ENCODE measurements at places on chromosomes 3 and 15.
A peak's percentile ranks its signal among the peaks of the same experiment; 100 is the strongest.

DNA sequence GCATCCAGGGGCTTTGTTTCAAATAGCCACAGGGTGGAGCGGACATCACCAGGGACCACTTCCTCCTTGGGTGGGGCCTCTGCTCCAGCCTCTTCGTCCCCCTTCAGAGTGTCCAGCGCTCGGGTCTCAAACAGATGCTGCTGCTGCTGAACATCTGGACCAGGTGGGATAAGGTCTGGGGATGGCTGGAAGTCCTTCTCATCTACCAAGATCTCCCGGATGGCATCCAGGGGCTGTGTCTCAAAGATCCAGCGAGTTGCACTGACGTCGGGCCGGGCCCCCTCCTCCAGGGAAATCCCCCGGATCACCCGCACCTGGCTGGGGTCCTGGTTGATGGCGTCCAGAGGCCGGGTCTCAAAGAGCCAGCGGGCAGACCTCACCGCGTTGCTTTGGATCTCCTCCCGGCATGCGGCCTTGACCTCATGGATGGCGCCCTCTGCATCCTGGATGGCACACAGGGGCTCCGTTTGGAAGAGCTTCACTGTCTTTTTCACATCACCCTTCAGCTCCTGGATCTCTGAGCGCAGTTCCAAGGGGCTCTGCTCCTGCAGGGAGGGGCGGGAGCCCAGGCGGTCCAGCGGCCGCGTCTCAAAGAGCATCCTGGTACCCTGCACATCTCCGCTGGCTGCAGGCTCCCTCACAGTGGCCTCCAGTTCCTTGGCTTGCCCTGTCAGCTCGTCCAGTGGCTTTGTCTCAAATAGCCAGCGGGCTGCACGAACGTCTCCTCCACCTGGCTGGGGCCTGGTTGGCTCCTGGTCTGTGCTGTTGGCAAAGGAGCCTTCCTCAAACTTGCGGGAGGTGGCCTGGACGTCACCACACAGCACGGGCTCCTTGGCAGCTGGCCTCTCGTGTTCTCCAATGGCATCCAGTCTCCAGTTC is 3.9 kb downstream of the XIRP1 start:
- no peak for DNase-seq

DNA sequence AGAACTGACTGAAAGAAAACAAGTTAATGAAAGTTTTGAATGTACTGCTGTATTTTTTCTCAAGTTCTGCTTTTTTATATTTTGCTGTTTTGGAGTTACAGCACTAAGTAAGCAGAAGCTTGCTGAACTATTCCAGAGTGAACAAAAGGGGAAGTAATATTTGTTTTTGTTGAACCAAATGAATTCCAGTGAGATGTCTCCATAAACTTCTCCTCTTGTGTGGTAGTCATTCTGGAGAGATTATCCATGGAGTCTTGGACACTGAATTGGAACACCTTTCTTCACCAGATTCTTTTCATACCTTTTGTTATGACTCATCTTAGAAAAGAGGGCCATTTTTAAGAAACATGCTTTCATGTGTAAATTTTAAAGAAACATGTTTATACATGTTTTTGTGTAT is 8.8 kb downstream of the ANKUB1 start:
- DNase-seq, result peak; percentile 94

DNA sequence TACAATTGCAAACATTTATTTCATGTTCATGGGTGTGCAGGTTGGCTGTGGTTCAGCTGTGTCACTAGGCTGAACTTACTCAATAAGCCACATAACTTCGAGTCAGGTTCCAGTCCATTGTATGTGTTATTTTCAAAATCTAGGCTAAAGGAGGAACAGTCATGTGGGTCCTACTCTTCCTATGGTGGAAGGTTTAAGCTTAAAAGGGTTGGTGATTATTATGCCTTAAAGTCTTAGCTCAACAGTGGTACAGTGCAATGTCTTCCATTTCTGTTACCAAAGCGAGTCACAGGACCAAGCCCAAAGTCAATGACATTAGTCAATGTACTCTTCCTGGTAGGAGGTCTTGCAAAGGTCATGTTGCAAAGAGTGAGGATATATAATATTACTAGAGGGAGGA is 78.2 kb downstream of the ATG7 start:
- DNase-seq, result no peak

DNA sequence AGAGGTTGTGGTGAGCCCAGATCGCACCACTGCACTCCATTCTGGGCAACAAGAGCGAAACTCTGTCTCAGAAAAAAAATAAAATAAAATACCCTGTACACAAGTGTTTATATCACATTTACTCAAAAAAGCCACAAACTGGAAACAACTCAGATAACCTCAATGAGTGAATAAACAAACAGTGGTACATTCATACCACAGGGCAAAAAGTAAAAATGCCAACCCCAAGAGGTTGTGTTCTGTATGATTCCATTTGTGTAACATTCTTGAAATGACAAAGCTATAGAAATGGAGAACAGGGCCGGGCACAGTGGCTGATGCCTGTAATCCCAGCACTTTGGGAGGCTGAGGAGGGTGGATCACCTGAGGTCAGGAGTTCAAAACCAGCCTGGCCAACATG is 12.9 kb downstream of the EDC3 start:
- no peak for DNase-seq

GRCh38 chr3:59802045-59802444 is 752.2 kb upstream of the CFAP20DC start:
- DNase-seq, result no peak

GRCh38 chr3:129597087-129597999 is 9.1 kb downstream of the PLXND1 start:
- no peak for DNase-seq

GRCh38 chr3:24604215-24604614 is 109.6 kb upstream of the THRB start:
- no peak for DNase-seq

- no peak for DNase-seq
These were observed 16.0 kb downstream of the WDR82 start for GRCh38 chr3:52262447-52262846.

DNA sequence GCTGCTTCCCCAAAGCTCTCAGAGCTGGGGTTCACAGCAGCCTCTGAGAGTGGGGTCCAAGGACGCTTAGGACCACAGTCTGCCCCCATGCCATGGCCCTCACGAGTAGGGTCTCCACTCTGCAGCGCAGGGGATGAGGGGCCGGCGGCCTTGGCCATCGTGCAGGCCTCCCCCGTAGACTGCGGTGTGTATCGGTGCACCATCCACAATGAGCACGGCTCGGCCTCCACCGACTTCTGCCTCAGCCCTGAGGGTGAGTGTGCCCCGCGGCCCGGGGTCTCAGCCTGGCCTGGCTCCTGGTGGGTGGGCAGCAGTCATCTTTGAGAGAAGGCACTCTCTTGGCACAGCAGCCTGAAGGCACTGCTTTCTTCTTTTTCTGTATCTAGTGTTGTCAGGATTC is 24.8 kb upstream of the SLC28A1 start:
- DNase-seq, result no peak

Data from AML-193 (cell line).